ENCODE measurements at places on chromosomes 12 and 14. TPM values are rescaled to one million over a fixed set of nuclear protein-coding genes. Genes with fewer than 3 reads are reported as not detected.

MRPL42 gene
- 93.8 TPM for total RNA-seq

PLEKHD1 gene
- total RNA-seq, result not detected

EIF2S3B gene
- 2.1 TPM for total RNA-seq

DHH gene
- not detected for total RNA-seq

CLEC4A gene
- 1.2 TPM for total RNA-seq

HPD gene
- not detected for total RNA-seq

SYNDIG1L gene
- not detected for total RNA-seq

TMEM253 gene
- total RNA-seq, result not detected

IL23A gene
- total RNA-seq, result 12.6 TPM

KRT72 gene
- 2.3 TPM for total RNA-seq

All from activated naive CD4-positive, alpha-beta T cell treated with anti-CD3 and anti-CD28 coated beads for 36 hours (primary cell).